ENCODE measurements at places on chromosomes 6 and 20.

- DNase-seq, result no peak
Measured at GRCh38 chr20:17493173-17493572, 38.0 kb downstream of the BFSP1 start.

GRCh38 chr6:146581968-146582367, 16.8 kb upstream of the ADGB start:
- no peak for DNase-seq

GRCh38 chr6:7761051-7761450, 35.2 kb downstream of the BMP6 start:
- DNase-seq, result no peak

- DNase-seq, result no peak
Measured at GRCh38 chr6:109912952-109913351, 65.2 kb upstream of the GPR6 start.

DNA sequence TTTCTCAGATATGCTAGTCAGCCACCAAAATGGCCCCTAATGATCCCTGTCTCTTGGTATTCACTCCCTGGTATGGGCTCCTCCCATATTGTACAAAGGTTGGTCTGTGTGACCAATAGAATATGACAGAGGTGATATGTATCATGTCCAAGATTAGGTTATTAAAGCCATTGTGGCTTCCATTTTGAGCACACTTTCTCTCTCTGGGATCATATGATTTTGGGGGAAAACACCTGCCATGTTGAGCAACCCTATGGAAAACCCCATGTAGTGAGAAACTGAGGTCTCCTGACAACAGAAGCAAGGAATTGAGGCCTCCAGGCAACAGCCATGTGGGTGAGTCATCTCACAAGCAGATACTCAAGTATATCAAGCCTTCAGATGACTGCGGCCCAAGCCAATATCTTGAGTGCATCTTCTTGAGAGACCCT, 7.1 kb upstream of the ZNF318 start:
- no peak for DNase-seq

GRCh38 chr20:20768202-20768815, 55.9 kb upstream of the RALGAPA2 start:
- DNase-seq, result no peak

GRCh38 chr6:67493682-67494081, 1141.4 kb upstream of the ADGRB3 start:
- DNase-seq, result no peak

DNA sequence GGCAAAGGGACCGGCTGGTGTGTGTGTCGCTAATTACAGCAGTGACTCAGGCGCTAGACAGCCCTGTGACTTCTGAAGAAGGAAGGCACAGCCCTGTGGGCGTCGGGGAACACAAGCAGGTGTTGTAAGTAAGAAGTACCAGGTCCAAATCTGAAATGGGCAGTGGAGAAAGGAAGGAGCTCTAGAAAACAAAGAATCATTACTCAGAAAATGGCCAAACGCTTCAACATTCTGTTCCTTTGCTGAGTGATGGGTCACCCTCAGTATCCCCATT, 106.8 kb downstream of the PXDC1 start:
- no peak for DNase-seq

GRCh38 chr6:31483392-31483791, 14.6 kb upstream of the MICB start:
- no peak for DNase-seq

All from CD4-positive, alpha-beta T cell treated with Interleukin-4 for 4 hours (primary cell).